ENCODE measurements at places on chromosomes 2 and 18.
A peak's percentile ranks its signal among the peaks of the same experiment; 100 is the strongest.

DNA sequence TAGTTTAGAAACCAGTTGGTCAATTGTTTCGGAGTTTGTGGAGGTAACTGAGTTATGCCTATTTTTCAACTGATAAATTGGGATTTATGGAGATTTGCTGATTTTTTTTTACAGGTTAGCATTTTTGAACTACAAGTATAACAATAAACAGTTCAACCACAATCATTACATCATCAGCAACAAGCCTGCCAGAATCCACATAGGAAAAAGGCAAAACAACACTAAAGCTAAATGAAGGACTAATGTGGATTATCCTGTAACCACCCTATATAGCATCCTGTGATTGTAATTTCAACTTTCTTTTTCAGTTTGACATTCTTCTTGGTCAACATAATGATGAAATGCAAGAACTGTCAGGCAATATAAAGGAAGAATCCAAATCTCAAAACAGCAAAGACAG is 76.5 kb downstream of the CCDC102B start:
- DNase-seq = no peak

DNA sequence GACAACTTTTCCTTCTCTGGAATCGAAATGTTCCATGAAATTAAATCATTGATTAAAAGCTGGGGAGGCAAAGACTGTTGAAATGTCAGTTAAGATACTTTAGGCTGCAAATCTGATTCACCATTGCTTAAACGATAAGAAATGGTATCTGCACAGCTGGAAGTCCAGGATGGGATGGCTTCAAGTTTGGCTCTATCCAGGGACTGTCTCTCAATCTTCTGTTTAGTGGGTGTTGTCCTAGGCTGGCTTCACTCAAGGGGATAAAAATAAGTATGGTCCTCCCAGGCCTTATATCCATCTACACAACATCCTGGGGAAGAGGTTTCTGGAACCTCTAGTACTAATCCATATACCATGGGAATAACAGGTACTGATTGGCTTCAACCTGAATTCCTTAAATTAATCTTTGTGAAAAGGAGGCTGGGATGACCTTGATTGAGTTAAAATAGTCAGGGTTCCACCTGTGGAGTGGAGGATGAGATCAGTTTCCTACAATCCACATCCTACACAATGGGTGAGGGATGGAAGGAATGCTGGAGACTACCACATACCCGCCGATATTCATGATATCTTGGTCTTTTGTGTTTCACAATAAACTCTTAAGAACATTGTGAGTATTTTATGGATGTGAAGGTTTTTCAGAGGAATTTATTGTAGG is 156.0 kb upstream of the L3MBTL4 start:
- no peak for DNase-seq

DNA sequence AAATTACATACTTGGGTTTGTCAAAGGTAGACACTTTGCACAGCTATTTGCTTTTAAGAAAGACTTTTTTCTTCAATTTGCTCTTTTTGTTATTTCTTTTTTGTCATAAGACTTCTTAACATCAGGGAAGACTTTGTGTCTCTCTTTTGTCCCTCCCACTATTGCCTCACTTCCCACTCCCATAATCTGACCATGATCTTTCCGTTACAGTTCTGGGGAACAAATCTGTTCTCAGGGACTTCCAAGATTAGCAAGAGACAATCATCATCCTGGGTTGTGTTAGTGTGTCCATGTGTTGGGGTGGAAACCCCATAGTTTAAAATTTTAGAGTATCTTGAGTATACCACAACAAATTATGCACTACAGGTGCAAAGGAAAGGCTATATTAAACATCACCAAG is 75.3 kb downstream of the REV1 start:
- no peak for DNase-seq

DNA sequence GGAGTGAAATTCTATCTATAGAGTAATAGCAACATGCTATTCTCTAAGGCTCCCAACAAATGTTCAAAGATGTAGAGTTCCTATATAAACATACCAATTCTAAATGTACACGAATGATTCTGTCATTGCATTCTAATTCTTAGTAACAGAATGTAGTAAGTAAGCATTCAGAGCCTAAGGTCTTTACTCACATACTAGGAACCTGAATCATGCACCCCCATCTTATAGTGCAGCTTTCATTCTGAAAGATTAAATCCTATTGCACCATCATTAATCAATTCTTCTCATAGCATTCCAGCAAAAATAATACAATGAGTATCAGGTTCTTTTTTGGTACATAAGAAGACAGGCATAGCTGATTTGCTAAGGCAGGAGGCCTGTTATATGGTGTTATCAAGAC is 230.0 kb downstream of the NCKAP5 start:
- no peak for DNase-seq

DNA sequence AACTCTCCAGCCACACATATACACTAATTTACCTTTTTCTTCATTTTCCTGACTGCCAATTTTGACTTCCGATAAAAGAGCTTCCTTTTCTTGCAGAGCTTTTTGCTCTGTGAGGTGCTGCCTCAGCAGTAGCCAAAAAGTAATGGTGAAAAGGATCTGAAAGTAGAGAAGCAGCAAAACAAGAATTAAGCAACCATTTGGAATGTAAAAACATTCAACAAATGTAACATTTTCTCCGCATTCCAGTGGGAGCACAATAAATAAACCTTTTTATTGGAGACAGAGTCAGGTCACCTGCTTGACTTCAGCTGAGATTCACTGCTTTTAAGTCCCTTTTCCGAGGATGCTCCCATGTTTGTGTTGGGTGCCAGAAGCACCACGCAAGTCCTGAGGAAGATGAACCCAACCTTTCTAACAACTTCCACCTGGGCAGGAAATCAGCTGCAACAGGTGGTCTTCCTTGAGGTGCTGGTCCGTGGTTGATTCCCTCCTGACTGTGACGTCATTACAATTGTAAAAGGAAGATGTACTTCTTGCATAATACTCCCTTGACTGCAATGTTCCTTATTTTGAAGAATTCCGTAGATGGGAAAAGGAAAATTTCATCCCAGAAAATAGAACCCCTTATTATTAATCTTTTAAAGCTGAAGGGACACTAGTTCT is 265.5 kb downstream of the NAPG start:
- DNase-seq = no peak

DNA sequence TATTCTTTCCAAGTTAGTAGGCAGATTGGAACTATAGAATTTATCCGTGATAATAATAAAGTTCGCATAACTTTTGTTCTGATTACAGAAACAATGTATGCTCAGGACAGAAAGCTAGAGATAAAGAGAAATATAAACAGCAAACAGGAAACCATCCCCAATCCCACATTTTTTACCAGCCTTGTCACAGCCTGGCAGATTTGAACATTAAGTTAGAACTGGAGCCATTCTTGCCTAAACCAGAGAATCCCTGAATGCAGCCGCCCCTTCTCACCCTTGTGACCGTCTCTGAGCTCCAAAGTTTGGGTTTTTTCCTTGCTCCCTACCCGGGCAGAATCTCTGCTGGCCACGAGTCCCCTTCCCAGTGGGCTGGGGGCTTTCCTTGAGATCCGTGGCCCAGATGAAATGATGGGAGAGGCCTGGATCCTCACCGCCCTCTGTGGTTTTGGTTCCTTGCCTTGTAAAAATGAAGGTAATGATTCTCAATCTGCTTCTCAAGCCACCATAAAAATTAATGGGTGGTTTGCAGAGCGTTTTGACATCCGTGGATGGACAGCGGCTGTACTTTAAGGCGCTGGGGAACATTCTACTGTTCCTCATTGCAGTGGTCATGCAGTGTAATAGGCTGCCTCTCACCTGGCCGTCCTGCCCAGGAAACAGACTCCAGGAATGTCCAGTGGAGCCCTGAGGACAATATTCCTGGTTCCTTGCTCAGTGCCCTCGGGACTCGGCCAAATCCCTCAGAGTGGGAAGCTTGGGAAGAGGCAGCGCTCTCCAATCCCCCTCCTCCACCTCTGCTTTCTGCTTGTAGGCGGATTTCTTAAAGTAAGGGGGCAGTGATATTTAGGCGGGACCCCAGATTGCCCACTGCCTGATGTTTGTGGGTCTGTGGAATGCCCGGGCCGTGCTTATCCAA is 1.6 kb downstream of the SH3BP4 start:
- no peak for DNase-seq

- DNase-seq = no peak
Measured at GRCh38 chr2:129712676-129712985, 266.8 kb upstream of the RAB6C start.

- DNase-seq = no peak
Measured at GRCh38 chr18:78731398-78732032, 248.1 kb upstream of the SALL3 start.

- no peak for DNase-seq
Measured at GRCh38 chr2:178282075-178282815, 87.9 kb downstream of the OSBPL6 start.

DNA sequence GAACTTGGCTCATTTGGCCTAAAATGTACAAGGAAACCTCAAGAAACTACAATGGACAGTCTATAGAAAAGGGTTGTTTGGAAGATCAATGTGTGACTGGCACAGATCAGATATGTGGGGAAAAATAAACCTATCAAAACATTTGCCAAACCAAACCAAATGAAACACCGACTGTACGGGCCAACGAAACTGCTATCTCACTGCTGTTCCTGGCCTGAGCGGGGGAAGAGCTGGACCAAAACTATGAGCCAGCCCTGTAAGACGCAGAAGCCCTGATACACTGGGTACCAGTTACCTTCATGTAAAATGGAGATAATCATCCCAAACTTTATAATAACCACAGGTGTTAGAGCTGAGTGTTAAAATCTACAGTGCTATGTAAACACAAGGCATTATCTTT is 11.7 kb downstream of the CDC42EP3 start:
- DNase-seq = no peak

DNA sequence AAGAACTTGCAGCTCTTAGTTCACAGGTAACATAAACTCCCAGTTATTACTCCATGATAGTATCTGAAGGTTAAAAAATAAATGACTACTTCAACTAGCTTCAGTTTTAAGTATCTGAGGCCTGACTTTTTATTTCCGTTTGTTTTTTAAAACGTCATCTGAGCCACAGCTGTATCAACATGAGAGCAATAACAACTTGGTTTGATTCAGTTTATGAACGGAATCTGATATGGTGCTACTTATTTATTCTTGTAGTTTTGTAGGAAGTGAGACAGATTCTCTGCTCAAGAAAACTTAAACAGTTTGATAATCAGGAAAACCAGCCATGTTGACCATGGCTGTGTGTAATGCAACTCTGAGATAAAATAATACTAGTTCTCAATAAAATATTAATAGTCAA is 34.9 kb downstream of the NAB1 start:
- no peak for DNase-seq

DNA sequence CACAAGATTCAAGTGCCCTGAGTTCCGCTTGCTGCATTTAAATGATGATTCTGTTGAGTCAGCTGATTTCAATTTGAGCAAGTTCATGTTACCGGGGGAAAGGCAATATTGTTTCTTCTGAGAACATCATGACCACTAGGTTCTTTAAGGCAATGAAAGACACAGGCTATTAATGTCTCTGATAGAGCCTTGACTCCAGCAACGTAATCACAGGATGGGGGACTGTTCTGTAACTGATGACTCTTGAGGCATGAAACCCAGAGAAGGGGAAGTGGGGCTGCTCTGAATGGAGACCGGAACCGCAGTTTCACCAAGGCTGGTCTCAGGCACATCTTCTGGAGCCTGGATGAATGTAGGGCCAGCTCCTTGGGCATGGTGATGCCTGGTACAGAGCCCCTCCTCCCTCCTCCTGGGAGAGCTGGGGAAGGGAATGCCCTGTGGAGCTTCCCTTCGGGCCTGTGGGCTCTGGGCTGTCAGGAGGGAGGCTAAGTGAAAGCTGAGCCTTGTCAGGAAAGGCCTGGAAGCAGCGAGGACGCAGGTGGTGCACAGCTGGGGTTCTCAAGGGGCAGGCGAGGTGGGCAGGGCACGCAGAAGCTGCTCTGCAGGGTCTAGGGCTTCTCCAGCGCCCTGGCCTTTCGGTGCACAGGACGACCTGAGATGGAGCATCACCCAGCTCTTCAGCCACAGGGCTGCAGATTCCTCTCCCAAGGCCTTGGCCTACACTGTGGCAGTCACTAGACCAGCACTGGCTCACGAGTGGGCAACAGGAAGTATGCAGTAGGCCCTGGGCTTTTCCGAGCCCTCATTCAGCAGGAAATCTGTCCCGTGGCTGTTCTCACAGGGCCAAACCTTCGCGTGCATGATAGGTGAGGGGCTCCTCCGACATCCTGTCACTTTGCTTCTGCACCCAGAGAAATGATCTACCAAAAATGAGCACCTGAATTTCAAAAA is 36.6 kb upstream of the PRLH start:
- DNase-seq = no peak

DNA sequence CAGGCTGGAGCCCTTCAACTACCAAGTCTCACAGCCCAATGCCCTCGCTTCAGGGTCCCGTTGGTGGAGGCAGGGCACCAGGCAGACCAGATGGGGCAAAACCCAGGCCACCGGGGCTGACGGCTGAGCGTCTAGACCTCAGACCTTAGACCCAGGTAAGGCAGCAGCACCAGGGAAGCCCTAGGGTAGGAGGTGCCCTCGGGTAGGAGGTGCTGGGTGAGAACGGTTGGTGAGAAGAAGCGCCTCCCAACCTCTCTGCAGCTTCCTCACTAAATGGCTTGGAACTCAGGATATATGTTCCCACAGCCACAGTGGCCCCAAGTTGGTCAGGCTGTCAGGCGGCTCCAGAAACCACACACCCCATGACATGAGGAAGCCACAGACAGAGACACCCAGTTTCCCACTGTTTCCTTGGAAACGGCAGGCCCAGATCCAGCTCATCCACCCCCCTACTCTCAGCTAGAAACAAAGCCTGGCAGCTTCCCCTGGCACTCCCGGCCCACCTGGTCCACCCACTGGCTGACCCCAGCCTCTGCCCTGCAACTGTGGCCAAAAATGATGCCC is 13.1 kb upstream of the MLPH start:
- DNase-seq = no peak

- DNase-seq = no peak
Measured at GRCh38 chr2:238042849-238043584, 17.8 kb upstream of the SCLY start.

DNA sequence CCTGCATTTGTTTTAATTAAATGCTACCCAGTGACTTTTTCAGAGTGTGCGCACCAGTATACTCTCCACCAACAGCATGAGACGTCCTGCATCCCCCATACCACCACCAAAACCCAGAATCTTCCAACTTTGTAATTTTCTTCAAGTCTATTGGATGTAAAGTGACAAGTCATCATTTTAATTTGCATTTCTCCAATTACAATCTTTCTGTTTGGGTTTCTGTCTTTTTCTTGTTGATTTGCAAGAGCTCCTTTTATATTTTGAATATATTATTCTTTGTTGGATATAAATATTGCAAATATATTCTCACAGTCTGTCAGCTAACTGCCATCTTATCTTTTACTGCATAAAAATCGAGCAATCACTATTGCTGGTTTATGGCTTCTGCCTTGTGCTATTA is 96.6 kb downstream of the FAM168B start:
- no peak for DNase-seq

- DNase-seq = no peak
Measured at GRCh38 chr18:2425426-2426317, 145.6 kb downstream of the METTL4 start.

GRCh38 chr2:177714704-177715103 is 322.1 kb downstream of the AGPS start:
- no peak for DNase-seq

GRCh38 chr2:112048887-112049286 is 6.2 kb upstream of the TMEM87B start:
- DNase-seq = peak; percentile 64

- DNase-seq = no peak
Measured at GRCh38 chr18:28366676-28367075, 189.7 kb upstream of the CDH2 start.

GRCh38 chr2:23546913-23547312 is 161.9 kb downstream of the KLHL29 start:
- DNase-seq = no peak

- peak; percentile 12 for DNase-seq
Measured at GRCh38 chr2:101473911-101474701, 806 bp downstream of the RFX8 start.

GRCh38 chr2:239378021-239378917 is 22.6 kb downstream of the HDAC4 start:
- DNase-seq = no peak

Measured in cerebellum (tissue), 4 donors.